ENCODE measurements at places on chromosomes 4 and X.

- DNase-seq, result no peak
Measured at GRCh38 chr4:85808104-85808503, 333.2 kb downstream of the ARHGAP24 start.

- DNase-seq, result no peak
Measured at GRCh38 chr4:119921830-119922229, 144.8 kb downstream of the MAD2L1 start.

DNA sequence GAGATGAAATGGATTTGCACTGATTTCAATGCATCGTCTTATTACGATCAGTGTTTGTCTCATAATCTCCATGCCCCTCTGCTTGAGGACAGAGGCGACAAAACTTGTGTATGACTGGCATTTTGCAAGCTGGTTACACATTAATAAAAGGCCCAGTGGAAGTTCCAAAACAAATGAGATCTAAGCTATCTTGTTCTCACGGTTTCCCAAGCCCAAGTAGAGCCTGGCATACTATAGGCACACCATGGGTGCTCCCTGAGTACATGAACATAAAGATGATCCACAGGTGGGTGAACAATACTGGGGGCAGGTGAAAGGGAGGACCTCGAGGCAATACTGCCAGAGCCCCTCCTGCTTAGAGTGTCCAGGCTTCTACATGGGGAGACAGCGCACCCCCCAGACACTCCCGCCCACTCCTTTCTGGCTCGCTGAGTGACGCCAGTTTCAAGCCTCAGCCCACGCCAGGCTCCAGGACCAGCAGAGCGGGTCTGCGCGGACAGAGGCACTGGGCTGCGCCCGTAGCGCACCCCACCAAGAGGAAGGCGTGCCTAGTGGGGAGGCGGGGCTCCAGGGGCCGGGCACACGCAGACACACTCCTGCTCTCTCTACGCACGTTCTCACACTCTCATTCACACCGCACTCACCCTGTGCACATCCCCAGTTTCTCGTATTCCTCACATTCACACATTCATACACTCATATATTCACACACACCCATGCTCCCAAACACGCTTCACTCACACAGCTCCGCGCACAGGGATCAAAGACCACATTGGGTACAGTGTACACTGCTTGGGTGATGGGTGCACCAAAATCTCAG is 8.9 kb upstream of the GSX2 start:
- DNase-seq, result peak; percentile 42

GRCh38 chrX:118510111-118510510 is 14.5 kb downstream of the DOCK11 start:
- no peak for DNase-seq

- DNase-seq, result no peak
Measured at GRCh38 chr4:12324965-12325364, 896.3 kb upstream of the HS3ST1 start.

DNA sequence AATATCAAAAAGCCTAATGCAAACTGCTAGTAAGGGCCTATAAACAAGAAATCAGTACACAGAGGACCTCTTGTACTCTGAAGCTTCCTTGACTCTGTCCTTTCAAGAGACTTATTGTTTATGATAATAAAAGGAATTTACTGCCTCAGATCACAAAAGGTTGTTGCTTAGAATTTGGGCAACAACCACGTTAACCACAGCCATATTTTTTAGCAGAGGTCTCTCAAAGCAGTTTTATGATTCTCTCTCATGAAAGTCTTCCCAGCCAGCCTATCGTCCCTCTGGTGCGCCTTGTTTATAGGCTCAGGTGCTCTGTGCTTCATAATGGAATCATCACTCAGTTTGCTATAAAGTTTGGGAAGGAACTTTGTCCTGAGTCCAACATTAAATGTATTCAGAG is 270.6 kb downstream of the RCHY1 start:
- no peak for DNase-seq

Measured in activated CD4-positive, alpha-beta T cell treated with anti-CD3 and anti-CD28 coated beads for 36 hours (primary cell).